ENCODE measurements at places on chromosomes 5 and 9.

- DNase-seq, result no peak
These were observed 61.4 kb downstream of the PCDH1 start for GRCh38 chr5:141816598-141817399.

GRCh38 chr5:32512926-32513325 lies 68.4 kb upstream of the ZFR start:
- no peak for DNase-seq

DNA sequence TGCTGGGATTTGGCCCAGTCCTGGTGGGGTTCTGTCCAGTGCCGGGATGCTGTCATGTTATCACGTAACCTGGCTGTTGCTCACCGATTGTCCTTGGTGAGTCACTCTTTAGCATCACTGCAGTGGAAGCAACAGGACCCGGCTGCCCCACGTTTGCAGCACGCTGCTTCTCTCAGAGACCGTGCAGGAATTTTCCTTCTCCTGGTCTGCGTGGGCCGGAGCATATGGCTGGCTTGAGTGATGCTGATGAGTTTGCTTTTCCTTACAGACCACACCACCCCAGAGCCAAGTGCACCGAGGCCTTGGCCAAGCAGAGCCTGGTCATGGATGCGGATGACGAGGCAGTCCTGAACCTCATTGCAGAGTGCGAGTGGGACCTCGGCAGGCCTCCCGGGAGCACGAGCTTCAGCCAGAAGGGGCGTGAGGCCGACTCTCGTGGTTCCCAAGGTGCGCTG lies 21.4 kb downstream of the CEP72 start:
- DNase-seq, result no peak

GRCh38 chr9:86643946-86644674 lies 289.9 kb upstream of the TUT7 start:
- DNase-seq, result no peak

DNA sequence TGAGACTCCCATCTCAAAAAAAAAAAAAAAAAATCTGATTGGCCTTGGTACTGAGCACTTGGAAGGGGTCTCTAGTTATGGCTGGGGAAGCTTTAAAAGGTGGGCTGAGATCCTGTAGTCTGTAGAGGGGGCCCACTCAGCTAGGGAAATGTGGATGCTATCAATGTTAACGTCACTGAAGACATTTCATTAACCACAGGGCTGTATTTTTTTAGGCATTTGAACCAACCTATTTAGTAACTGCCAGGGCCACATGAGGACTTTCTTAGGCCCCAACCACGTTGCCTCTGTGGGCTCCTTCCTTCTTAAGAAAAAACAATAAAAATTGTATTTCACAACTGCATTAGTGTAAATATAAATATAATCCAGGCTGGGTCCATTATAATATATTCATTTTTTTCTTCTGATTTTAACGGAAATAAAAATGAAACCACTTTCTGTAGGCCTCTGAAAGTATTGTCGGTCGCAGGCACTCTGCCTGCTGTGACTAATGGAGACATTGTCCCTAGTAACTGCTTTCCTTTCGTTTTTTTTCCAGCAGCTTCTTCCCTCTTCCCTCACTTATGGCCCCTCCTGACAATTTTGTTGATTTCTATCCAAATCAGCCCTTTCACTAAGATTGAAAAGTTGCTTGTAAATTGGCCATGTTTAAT lies 71.6 kb downstream of the GCNT1 start:
- no peak for DNase-seq

DNA sequence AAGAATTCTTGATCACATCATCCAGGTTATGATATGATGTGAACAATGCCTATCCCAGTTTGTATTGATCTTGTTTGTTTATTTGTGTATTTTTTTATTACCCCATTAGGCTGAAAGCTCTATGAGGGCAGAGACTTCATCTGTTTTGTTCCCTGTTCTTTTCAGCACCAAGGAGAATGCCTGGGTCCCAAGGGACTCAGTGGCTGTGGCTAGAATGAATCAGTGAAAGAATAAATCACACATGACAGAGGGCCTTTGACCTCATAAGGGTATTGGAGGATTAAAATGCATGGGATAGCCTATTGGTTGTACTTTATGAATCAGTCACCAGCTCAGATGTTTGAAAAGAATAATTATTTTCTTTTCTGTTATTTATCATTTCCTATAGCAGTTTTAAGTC lies 292.2 kb downstream of the GAS1 start:
- DNase-seq, result no peak

- DNase-seq, result no peak
These were observed 24.8 kb downstream of the TSPAN17 start for GRCh38 chr5:176671890-176672747.

GRCh38 chr9:130030651-130031127 lies 12.3 kb downstream of the FNBP1 start:
- DNase-seq, result no peak

DNA sequence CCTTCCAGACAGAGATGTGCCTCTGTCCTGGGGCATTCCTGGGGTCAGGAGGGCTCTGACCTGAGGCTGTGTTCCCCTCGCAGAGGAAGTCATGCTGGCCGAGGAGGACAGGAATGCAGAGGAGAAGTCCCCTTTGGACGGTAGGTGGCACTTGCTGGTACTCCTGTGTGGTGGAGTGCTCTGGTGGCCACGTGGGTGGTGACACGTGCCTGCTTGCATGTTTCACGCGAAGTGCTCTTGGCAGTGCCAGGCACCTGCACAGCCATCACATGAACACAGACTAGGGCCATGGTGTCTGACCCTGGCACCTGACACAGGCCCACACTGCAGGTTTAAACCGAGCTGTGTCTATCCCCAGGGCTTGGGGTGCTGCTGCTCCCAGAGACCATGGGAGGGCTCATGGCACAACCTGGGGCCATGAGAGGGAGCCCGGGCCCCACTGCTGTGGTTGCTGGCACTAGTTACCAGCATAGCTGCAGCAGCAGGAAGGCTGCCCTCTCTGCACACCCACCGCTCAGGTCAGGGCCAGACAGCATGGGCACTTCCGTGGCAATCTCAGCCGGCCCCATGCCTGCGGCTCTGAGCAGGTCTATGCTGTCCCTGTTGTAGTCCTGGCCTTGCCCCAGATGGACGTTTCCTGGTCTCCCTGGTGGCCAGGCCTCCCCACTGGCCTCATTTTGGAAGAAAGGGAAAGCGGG lies 79.3 kb downstream of the CACNA1B start:
- DNase-seq, result no peak

DNA sequence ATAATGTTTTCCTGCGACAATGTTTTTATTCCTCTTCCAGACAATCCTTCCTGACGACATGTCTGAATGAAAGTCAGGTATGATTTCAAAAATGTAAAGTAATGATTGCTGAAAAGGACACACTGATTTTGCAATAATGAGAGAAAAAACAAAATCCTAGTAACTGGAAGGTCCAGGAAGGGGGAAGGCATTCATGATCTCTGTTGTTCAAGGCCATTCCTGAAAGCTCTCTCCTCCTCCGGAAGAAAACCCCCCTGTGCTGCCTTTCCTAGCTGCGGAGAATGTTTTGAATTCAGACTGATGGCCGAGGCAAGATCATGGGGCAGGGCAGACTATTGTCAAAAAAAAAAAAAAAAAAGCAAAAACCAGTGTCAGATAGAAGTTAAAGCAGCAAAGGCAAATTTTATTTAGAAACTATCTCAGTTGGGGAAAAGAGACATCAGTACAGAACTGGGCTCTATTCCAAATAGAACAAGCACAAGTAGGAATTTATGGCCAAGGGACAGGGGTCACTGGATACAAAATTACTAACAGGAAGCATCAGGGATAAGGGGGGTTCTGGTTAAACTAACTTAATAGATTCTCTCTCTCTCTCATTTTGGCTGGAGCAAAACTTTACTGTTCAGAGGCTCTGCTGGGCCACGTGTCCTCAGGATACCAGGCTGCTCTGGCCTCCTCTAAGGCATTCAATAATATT lies 36.5 kb upstream of the CTSV start:
- no peak for DNase-seq

GRCh38 chr5:5542654-5543053 lies 120.2 kb downstream of the ICE1 start:
- DNase-seq, result no peak

DNA sequence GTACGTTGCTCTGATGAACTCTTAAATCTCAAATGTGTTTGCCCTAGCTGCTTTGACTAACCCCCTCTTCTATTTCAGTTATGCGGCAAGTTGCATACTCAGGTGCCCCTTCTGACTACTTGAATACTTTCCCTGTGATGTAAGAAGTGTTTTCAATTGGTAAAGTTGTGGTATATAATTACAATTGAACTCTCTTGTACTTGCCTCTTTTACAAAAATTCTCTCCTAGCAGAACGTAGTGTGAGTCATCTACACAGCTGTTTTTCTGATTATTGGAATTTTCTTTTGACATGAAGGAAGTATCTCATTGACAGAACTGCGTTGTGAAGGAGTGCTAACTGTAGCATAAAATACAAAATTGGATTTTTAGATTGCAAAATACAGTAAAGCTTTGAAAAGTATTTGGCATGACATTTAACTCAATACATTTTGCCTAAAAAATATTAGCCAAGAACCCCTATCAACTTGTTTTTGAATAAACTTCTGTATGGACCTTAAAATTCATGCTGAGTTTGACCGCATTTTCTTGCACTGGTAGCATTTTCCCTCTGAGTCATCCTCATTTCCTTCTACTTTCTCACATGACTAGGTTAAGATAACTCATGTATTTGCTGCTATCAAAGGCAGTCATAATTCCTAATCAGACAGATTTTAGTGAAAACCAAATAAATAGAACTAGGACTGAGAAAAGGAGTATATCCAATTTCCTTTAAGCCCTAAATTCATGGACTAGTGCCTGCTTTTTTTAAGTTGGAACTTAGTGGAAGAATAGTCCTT lies 6.3 kb downstream of the CRHBP start:
- DNase-seq, result no peak

- no peak for DNase-seq
These were observed 904 bp downstream of the TRUB2 start for GRCh38 chr9:128321343-128321742.

GRCh38 chr5:100448111-100448528 lies 87.1 kb upstream of the FAM174A start:
- no peak for DNase-seq

- no peak for DNase-seq
These were observed 4.0 kb downstream of the PHF19 start for GRCh38 chr9:120872791-120873502.

DNA sequence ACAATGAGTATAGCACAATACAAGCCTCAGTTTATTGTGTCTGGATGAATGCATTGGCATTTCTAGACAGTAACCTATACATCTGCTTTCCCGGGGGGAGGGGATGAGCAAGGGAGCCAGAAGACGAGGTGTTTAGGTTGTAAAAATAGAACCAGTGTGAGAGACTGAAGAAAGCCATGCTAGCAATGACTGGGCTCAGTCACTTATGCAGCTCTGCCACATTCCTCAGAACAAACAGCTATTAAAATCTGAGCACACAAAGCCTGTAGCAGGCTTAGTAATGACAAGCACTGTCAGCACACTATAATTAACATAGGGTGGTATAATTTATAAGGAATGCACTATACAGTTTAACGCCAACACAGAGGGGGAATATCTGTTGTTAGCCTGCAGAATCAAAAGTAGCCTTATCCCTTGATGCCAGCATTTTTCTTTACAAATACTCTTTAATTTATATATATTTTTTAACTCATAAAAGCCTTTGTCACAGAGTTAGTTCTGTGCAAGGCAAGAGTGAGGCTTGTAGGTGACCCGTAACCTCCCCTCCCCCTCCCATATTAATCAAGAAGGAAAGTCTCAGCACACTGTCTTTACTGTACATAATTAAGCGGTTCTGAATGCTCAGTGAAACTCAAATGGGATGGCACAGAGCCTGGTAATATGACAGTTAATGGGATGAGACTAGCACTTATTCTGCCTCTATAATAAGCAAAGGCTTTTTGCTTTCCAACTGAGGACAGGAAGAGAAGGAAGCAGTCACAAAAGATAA lies 295.4 kb downstream of the CSNK1G3 start:
- no peak for DNase-seq

DNA sequence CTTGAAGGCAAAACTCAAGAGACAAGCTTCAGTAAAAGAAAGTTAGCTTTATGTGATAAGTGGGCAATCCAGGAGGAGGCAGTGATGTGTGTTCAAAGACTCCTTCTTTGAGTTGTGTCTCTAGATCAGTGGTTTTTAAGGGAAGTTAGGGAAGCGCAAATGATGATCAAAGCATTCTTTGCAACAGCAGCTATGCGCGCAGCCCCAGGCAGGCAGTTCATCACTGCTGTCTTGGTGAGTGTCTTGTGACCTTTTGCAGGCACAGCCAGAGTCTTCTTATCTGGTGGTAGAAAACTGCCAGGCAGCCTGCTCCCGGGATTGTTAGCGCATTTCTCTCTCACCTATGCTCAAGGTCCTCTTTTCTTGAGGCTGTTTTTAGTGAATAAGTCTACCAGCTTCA lies 40.3 kb upstream of the CLK4 start:
- no peak for DNase-seq

DNA sequence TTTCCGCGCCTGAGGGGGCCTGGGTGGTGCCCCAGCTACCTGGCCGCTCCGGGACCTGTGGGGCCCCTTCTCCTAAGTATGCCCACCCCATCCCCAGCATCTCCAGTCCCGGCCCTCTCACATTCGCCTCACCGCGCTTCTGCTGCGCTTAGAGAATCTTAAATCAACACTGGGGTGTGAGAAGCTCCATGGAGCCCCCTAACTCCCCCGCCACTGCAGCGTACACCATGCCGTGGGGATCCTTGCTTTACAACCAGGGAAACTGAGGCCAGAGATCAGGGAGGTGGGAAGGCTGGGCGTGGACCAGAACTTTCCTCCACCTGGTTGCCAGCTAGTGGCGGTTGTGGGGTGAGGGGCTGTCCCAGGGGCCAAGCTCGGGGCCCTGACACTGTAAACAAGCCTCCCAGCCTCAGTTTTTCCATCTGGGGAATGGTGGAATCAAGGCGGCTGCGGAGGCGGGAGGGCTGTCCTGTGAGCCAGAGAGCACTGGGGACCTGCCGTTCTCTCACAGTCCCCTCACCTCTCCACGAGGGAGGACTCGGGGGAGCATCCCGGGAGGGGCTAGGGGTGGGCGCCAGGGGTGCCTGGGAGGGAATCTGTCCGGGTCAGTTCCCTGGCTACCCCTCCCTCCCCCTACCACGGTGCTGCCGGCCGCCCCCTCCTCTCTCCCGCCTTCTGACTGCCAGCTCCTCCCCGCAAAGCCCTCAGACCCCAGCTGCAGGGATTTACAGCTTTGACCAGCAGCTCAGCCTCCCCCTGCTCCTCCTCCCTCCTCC lies 161.2 kb downstream of the C9orf50 start:
- DNase-seq, result no peak

GRCh38 chr5:97192580-97193354 lies 9.7 kb upstream of the RIOK2 start:
- DNase-seq, result no peak

GRCh38 chr9:114192539-114192938 lies 37.2 kb downstream of the COL27A1 start:
- no peak for DNase-seq
